ENCODE measurements at places on chromosomes 6 and 20.
A peak's percentile ranks its signal among the peaks of the same experiment; 100 is the strongest.

- no peak for DNase-seq
Measured at GRCh38 chr6:74971633-74972032, 234.2 kb downstream of the COL12A1 start.

- DNase-seq = no peak
Measured at GRCh38 chr6:35662999-35663398, 25.7 kb downstream of the FKBP5 start.

DNA sequence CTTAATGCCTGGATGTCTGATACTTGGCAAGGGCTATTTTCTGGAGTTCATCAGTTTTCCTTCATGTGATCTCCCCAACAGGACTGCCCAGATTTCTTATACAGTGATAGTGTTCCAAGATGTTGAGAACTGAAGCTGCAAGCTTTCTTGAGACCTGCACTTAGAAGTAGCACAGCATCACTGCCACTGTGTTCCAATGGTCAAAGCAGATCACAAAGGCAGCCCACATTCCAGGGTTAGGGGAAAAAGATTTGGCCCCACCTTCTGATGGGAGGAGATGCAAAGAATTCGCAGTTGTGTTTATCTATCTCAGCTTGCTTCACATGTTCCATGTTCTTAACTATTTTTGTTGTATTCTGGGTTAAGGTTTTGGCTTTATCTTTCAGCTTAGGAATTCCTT lies 78.2 kb downstream of the GPX5 start:
- DNase-seq = no peak

GRCh38 chr6:27867051-27867944 lies 44.9 kb downstream of the OR2B2 start:
- DNase-seq = peak; percentile 17

GRCh38 chr6:97449444-97449966 lies 166.5 kb upstream of the MMS22L start:
- DNase-seq = no peak

- DNase-seq = no peak
Measured at GRCh38 chr6:112466373-112467151, 119.4 kb downstream of the RFPL4B start.

GRCh38 chr6:20839630-20840029 lies 305.4 kb downstream of the CDKAL1 start:
- no peak for DNase-seq

- DNase-seq = no peak
Measured at GRCh38 chr6:148885136-148885865, 138.5 kb downstream of the UST start.

DNA sequence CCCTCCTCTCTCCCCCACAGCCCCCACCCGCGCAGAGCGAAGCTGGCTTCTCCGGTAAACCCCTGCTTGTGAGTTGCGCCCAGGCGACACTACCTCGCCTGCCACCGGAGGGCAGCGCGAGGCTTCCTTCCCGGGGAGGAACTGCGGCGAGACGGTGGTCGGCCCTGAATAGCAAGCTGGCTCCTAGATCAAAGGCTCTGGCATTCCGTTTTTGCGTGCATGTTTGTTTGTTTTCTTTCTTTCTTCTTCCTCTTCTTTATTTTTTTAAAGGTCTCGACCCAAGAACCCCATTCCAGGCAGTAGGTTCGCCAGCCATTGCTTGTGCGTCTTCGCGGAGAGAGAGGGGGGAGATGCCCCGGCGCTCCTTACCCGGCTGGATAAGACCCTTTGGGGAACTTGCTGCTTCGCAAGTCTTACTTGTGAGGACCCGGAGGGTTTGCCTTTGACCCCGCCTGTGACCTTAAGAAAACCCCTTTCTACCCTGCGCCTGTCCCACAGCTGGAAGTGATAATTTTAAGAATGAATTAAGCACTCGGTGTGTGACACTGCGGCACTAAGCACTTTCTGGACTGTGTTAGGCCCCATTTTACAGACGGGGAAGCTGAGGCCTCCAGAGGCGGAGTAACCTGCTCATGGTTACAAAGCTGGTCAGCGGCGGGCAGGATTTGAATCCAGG lies 92.7 kb upstream of the SIRPA start:
- DNase-seq = peak; percentile 91

- no peak for DNase-seq
Measured at GRCh38 chr20:13341737-13342393, 120.8 kb downstream of the ISM1 start.

- DNase-seq = no peak
Measured at GRCh38 chr20:5886788-5887187, 63.5 kb downstream of the TRMT6 start.

- DNase-seq = no peak
Measured at GRCh38 chr6:166202321-166202733, 34.7 kb upstream of the TBXT start.

- no peak for DNase-seq
Measured at GRCh38 chr6:15355683-15356099, 109.8 kb downstream of the JARID2 start.

- no peak for DNase-seq
Measured at GRCh38 chr6:75334266-75335040, 49.9 kb upstream of the TMEM30A start.

DNA sequence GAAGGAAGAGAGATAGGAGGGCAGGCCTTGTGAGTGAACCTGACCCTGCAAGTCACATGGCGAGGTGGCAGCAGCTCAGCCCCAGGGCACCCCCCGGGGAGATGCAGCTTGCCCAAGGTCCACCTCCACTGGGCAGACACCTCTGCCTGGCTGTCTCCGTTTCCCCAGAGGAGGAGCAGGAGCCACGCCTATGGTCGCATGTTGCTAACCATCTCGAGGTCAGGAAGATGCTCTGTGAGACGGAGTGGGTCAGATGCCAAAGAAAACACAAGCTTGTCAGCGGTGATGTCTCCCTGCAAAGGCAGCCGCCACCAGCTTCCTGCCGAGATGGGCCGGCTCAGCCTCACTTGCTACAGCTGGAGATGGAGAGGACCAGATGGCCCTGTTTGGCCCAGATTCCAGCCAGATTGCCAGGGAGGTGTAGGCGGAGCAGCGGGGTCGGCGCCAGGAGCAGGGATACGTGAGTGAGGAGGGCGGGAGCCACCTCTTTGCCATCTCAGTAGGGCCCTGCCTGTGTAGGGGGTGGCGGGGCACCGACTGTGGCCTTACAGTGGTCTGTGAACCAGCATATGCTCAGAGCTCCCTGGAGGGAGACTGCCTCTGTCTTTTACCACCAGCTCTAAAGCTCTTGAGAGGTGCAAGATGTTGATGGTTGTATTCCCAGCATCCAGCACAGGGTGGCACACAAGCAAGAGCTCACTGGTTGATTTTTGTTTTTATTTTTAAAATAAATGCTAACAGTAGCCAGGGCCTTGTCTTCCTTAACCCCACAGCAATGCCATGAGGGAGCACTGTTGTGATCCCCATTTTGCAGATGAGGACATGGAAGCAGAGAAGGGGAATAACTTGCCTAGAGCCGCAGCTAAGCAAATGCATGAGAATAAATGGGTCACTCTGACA lies 42.9 kb upstream of the FAM83D start:
- DNase-seq = no peak

DNA sequence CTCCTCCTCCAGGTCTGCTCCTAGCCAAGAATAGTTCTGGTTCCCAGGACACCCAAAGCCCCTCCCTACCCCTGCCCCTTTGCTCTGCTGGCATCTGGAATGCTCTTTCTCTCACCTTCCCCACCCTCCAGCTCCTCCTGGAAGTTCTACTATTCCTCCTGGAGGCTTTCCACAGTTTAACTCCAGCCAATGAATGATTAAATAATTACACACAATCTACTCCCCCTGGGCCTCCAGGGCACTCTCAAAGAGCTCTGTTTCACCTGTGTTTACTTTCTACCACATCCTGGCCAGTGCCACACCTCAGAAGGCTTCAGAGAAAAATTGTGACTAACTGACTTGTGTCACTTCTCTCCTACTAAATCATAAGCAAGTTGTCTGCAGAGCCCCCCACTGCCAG lies 36.2 kb downstream of the GCM1 start:
- no peak for DNase-seq

- peak; percentile 49 for DNase-seq
Measured at GRCh38 chr6:82364087-82365015, 734 bp downstream of the TPBG start.

DNA sequence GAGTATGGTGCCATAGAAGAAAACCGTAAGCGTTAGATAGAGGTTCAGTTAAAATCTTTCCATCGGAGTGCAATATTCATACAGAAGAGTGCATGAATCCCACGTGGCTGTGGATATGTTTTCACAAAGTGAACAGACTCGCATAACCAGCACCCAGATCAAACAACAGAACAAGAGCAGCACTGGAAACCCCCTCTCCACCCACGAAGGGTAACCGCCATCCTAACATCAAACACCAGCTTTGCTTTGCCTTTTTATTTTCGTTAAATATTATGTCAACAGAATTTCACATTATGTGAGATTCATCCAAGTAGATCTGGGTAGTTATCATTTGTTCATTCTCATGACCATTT lies 4.7 kb downstream of the GTSF1L start:
- DNase-seq = no peak

DNA sequence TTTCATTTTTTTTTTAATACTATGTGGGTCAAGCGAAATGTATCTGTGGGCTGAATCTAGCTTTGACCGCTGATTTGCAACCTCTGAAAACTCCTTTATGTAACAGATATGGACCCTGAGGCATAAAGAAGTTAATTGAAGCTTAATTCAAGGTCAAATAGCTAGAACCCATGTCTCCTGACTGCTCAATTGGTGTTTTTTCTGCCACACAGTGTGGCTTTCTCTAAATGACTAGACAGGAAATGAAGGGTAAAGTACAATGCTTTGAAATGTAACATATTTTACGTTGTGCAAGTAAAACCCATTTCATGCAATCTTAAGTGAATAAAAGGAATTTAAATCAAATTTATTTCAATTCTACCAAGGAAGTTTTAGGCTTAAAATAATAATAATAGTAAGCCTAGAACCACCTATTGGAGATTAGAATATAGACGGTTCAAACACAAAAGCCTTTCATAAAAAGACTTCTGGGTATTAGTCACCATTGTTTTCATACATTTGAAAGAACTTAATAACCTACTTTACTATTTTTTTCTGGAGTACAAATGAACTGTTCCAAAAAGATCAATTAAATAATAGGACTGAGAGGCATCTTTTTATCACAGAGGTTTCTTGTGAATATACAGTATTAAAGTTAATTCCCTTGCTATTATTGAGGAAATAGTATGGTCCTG lies 279.8 kb downstream of the EPHA7 start:
- DNase-seq = no peak

DNA sequence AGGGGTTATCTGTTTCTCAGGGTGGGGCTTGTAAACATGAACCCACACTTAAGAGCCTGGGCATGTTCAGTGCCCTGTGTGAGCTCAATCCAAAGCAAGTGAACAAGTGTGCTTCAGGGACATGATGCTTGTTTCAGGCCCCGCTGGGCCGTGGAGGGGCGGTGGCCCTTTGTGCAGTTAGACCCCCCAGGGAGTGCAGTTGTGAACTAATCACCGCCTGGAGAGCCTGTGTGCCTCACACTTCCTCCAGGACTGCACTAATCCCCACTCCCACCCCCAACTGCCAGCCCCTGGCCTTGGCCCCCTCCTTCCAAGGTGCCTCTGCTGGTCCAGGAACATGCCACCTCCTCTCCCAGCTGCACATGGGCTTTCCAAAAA lies 58.1 kb downstream of the RREB1 start:
- no peak for DNase-seq

GRCh38 chr20:35702051-35702823 lies 3.0 kb downstream of the ROMO1 start:
- DNase-seq = no peak

DNA sequence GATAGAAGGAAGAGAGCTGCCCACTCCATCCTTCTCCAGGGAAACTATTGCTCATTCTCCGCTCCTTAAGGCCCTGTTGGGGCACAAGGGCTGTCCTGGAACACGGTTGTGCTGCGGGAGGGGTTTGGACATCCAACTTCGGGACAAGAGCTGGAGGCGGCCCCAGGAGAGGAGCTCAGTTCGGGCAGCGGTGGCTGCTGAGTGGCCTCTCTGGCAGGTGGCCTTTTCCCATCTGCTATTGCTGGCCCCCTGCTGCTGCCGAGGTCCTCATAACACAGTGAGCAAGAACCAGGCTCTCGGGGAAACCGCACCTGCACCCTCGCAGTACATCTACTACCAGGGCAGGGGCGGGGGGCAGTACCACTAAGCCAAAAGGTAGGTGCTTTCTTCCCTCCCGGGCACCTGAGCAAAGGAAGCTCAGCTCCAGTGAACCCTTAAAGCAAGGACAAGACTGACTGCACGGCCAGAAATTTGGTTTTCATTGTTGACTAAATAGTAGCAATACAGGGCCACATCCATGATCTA lies 63.7 kb downstream of the PSMG4 start:
- no peak for DNase-seq

DNA sequence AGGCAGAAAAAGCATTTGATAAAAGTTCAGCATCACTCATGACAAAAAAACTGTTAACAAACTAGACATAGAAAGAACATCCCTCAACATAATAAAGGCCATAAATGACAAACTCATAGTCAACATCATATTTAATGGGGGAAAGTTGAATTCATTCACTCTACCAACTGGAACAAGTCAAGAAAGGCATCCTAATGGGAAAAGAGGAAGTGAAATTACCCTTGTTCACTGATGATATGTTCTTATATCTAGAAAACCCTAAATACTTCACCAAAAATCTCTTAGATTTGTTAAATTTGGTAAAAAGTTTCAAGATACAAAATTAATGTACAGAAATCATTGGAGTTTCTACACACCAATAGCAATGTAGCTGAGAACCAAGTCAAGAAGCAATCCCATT lies 48.9 kb downstream of the GGTLC1 start:
- DNase-seq = no peak

GRCh38 chr6:52549428-52549827 lies 27.4 kb downstream of the TRAM2 start:
- no peak for DNase-seq

DNA sequence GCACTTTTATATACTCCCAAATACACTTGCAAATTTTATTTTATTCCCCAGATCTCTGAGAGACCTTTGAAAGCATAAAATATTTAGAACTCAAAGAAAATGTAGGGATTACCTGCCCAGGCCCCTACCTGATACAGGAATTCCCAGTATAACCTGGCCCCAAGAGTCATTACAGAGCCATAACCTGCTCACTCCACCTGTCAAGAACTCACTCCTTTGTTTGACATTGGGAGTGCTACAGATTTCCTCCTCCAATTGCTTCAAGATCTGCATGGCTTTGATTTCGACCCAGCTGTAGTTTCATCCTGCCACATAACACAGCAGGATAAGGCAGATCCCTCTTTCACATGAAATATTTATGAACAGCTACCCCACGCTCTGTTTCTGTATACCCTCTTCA lies 96.1 kb upstream of the SLC2A12 start:
- DNase-seq = no peak

- no peak for DNase-seq
Measured at GRCh38 chr6:25280344-25281074, 1.3 kb downstream of the CARMIL1 start.

DNA sequence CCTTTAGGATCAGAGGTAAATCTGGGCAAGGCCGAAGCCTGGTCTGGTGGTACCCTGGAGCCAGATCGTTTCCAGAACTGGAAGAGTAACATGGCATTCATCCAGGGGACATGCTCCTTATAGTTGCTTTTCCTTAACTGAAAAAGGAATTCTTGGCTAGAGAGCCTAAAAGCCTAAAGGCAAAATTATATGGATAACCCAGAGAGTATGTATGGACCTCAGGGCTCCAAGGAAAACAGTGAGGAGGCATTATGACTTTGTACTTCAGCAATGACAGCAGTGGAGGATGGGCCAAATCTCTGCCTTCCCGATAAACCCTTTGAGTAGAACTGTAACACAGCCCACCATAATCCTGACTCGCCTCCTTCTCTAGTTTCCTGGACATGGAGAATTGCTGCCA lies 29.3 kb downstream of the ARHGAP18 start:
- no peak for DNase-seq
